ENCODE measurements at places on chromosomes 1 and 21.

GRCh38 chr1:40755067-40755466 lies 28.5 kb upstream of the KCNQ4 start:
- no peak for DNase-seq

GRCh38 chr21:38772646-38773045 lies 33.1 kb upstream of the ETS2 start:
- no peak for DNase-seq

GRCh38 chr1:100449477-100449876 lies 88.5 kb upstream of the GPR88 start:
- DNase-seq = no peak

DNA sequence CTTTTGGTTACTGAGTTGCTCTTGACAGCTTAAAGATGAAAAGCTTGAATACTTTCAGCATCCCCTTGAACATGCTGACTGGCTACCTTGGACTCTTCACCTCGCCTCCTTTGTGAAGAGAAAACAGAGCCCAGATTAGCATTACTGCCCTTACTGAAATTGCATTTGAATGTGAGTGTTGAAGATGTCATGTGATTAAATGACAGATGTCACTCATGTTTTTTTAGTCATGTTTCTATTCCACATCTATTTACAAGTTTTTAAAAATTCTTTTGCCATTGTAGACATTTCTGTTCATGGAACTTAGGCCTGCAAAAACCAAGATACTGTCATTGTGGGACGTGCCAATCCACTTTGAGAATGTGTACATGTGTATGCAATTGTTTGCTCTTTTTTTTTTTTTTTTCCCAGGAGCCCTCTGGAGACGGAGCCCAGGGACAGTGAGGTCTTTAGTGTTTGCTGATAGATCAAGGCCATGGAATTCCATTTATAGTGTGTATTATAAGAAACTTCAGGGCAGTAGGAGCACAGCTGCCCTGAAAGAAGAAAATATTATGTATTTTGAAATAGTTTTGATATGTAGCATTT lies 25.7 kb upstream of the IVNS1ABP start:
- DNase-seq = no peak

DNA sequence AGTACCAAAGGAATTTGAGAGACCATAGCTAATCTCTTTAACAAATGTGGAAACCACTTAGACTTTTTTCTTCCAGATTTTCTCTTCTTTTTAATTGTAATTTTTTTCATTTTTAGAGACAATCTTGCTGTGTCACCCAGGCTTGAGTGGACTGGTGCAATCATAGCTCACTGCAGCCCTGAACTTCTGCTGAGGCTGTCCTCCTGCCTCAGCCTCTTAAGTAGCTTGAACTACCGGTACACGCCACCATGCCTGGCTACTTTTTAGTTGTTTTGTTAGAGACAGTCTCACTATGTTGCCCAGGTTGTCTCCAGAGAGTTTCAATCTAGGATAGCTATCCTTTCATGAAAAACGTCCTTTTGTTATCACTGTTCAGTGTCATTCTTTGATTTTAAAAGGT lies 15.0 kb downstream of the PRRC2C start:
- DNase-seq = no peak

- no peak for DNase-seq
These were observed 38.3 kb downstream of the ELK4 start for GRCh38 chr1:205593532-205593931.

DNA sequence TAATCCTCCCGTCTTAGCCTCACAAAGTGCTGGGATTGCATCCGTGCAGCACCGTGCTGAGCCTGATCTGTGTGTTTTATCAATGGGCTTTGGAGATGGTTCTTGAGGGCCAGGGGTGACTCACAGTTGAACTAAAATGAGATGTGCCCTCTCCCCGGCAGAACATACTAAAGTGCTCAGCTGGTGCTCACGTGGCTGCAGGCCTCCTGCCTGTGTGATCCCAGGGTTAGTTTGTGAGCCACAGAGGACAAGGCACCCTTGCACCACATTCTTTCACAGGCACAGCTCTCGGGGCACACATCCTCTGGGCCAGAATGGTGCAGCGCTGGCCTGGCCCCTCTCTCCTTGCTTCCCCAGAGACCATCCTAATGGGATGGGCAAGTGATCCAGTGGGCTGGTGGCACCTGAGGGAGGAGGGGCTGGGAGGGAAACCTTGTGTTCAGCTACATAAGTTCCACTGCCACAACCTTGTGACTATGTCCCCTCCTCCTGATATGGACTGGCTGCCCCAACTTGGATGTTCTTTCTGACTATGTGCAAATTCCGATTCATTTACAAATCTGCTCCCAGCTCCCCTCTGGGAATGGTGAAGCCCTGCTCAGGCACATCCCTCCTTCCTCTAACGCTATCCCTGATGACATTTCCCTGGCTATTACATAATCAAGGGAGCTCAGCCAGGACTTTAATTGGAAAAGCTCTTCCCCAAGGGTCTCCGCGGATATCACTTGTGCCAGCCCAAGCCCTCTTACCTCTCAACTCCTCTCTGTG lies 197.0 kb upstream of the EDN2 start:
- DNase-seq = no peak

DNA sequence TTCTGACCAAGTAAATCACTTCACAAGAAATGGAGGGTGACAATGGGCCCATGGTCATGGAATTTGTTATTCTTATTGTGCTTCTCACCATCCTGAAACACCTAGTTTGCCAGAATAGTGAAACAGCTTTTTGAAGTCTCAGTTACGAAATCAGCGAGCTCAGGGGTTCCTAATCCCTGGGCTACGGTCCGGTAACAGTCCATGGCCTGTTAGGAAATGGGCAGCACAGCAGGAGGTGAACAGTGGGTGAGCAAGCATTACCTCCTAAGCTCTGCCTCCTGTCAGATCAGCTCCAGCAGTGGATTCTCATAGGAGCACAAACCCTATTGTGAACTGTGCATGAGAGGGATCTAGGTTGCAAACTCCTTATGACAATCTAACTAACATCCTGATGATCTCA lies 1356.3 kb downstream of the KCNT2 start:
- no peak for DNase-seq

GRCh38 chr1:89519779-89520358 lies 4.8 kb upstream of the LRRC8B start:
- DNase-seq = no peak

DNA sequence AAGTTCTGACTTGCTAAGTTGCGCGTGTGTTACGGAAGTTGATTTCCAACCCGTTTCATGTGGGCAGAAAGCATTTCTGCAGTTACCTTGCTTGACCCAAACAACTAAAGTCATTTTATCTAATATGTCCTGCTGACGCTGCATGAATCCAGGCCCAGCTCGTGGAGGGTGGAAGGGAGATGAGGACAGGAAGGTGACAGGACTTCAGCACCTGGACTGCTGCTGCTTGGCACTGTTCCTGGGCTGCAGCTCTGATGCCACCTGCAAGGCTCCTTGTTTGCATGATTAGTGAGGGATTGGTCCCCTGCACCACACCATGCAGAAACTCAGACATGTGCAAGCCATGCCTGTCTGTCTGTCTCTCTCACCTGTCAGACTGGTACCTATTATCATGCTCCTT lies 198.4 kb downstream of the PRDM2 start:
- no peak for DNase-seq

DNA sequence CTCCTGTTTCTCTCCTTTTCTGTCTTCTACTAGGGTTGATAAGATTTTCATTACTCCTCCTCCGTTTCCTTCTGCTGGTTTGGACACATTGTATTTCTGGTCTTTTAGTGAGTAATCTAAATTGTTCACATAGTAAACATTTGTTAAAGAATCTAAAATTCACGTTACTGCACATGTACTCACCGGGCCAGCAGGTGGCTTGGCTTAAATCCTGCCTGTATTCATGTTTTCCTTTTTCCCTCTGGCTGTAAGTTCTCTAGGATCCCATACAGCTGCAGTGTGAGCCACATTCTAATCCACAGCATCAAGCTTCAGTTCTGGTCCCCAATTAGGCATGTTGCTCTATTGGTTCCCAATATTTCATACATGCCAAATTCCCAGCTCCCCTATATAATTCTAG lies 958.3 kb downstream of the ADGRL2 start:
- DNase-seq = no peak

DNA sequence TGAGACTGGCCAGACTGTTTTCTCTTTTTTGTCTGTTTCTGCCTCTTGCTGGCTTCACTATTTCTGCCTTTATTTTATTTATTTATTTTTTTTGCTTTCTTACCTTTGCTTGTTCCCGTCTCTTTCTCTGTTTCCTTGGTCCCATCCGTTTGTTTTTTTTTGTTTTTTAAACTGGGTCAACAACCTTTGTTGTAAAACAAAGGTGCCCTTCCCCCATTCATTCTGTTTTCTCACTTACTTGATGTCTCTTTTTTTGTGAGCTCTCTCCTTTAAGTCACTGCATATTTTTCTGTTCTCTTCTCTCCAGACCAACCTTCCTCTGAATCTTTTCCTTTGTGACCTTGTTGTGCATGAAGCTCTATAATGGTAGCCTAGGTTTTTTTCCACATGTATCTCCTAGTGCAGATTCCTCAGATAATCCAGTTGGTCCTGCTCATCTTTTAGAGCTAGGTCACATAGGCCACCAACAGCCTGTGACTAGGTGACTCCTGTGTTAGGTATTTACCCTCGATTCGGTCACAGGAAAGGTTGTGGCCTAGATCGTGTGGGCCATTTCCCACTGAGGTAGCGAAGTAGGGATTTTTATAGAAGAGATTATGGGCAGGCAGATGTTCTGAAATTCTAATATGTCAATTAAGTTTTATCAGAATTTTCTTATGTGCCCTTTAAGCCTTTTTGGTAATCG lies 15.9 kb downstream of the GNAI3 start:
- DNase-seq = no peak

- no peak for DNase-seq
These were observed 94.7 kb upstream of the NRIP1 start for GRCh38 chr21:15159382-15160020.

DNA sequence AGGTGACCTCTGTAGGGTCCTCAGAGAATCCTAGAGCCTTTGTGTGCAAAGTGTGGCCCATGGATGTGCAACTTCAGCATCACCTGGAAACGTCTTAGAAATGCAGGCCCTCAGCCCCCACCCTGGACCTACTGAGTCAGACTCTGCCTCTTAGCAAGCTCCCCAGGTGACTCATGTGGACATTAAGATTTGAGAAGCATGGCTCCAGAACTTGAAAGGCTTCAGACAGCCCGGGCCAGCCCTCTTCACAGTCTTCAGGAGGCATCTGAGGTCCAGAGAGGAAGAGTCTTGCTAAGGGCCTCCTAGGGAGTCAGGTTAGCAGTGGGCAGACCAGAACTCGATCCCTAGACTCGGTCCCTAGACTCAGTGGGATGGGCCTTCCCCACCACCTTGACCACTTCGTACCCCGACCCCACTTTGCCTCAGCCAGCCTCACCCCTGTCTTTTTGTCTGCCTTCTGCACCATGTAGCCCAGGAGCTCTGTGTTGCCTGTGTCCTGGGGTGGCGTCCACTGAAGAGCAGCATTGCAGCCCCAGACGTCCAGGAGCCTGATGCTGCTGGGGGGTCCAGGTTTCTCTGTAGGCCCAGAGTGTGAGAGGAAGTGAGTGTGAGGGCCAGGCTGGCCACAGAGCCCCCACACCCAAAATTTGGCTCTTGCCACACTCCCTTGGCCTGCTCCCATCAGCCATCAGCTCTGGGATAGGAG lies 4.8 kb downstream of the MYBPH start:
- DNase-seq = no peak

DNA sequence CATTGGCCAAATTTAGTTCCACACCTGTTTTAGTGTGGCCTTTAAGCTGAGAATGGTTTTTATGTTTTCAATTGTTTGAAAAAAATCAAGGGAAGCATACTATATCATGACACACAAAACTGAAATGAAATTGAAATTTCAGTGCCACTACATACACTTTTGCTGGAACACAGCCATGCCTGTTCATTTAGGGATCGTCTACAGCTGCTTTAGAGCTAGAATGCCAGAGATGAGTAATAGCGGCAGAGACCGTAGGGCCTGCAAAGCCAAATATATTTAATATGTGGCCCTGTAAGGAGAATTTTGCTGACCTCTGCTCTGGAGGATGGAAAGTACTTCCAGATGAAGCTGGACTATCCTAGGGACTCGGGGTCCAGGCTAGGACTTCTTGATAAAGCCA lies 62.5 kb upstream of the LYST start:
- DNase-seq = no peak

GRCh38 chr1:114455102-114455785 lies 55.8 kb downstream of the TRIM33 start:
- DNase-seq = no peak

- DNase-seq = no peak
These were observed 86.8 kb downstream of the KCNJ6 start for GRCh38 chr21:37829447-37829846.

DNA sequence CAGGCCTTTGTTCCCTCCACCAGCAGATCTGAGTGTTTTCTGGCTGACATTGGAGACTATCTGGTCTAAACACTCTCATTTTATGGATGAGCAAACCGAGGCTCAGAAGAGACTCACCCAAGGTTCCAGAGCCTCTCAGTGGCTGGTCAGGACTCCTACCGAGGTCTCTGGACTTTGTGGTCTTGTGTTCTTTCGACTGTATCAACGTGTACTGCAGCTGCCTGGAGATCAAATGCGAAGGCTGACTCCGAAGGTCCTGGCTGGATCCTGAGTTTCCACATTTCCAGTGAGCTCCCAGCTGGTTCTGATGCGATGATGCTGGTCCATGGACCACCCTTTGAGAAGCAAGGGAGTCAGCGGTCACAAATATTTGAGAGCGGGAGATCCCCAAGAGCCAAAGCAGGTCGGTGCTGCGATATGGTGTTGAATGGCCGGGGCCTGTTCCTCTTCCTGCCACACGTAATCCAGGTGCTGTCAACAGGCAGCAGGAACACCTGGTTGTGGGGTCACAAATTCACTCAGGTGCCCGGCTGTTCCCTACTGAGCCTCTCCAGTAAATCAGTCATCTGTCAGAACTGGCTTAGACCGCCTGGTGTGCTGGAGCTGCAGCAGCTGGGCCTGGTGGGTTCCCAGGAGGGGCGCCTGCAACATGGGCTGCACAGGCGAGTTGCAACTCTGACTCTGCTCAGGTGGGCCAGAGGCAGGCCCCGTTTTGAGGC lies 94.8 kb upstream of the USP24 start:
- DNase-seq = no peak

- no peak for DNase-seq
These were observed 179.9 kb downstream of the ADSS2 start for GRCh38 chr1:244271691-244272308.

DNA sequence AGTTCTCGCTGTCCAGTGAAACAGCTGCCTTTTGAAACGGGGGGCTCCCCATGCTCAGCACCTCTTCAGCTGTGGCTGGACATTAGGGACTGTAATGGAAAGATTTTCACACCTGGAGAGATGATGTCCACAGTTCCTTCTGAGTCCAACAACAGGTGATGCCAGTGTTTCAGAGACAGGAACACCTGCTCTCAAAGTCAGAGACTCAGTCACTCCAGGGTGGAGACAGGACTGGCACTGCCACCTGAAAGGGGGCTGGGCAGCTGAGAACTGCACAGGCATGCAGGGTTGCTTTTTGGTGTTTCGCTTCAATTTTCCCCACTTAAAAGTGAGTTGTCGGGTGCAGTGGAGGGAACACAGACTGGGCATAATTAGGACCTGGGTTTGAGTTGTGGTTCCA lies 124.8 kb downstream of the GALNT2 start:
- no peak for DNase-seq

- no peak for DNase-seq
These were observed 3.5 kb upstream of the FCMR start for GRCh38 chr1:206925106-206925736.
